NCI-H2171 (cell line): ENCODE measurements at places on chromosomes 6 and 20.

DNA sequence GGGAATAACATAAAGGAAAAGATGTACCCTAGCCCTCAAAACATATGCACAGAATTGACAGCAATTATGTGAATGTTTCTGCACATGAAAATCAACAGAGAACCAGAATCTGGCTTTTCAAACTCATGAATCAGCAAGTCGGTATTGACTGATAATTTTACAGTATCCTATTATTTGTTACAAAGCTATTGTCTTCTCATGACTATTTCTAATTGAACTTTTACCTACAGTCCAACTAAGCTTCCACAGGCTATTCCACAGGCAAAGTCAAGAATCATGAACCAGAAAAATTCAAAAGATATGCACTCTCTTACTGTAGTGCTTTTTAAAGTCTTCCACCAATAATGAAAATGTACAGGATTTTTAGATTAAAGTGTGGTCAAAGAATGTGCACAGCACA is 49.1 kb upstream of the DST start:
- DNase-seq = no peak

DNA sequence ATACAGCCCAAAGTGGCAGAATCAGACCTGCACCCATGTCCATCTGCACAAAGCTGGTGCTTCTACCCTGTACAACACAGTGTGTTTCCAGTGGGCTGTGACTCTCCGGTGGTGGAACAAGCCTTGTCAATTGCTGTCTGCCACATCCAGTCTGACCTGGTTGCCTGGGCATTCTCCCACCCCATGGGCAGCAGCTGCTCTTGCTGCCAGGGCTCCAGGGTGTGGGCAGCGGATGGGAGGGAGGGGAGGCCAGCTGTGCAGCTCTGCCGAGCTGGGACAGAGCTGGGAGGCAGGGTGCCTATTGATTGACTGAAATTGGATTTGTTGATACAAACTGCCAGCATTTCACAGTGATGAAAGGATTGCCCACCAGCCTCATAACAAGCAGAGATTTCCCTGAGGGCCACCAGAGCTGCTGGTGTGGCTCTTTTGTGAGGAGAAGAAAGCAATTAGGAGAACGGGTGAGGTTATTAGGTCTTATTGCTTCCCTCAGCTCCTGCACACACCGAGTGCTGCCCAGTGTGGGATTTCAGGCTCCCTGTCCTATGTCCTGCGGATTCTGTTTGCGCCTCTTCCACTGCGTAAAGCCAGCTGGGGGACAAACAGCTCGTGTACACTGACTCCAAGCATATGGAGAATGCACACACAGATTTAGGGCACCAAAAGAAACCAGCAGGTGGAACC is 150.8 kb downstream of the NRN1 start:
- no peak for DNase-seq

- no peak for DNase-seq
Observed at GRCh38 chr6:20722455-20722854, 188.2 kb downstream of the CDKAL1 start.

DNA sequence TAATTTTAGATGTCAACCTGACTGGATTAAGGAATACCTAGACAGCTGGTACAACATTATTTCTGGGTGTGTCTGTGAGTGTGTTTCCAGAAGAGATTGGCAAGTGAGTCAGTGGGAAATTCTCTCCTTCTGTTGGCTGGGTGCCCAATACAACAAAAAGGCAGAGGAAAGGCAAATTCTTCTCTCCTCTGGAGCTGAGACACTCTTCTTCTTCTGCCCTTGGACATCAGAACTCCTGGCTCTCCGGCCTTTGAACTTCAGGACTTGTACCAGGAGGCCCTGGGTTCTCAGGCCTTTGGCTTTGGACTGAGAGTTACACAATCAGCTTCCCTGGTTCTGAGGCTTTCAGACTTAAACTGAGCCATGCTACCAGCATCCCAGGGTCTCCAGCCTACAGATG is 7.8 kb upstream of the BTN3A1 start:
- DNase-seq = peak; percentile 58

GRCh38 chr6:23589811-23590210 is 536.2 kb upstream of the NRSN1 start:
- no peak for DNase-seq

- no peak for DNase-seq
Observed at GRCh38 chr6:69285054-69285453, 511.8 kb downstream of the LMBRD1 start.

DNA sequence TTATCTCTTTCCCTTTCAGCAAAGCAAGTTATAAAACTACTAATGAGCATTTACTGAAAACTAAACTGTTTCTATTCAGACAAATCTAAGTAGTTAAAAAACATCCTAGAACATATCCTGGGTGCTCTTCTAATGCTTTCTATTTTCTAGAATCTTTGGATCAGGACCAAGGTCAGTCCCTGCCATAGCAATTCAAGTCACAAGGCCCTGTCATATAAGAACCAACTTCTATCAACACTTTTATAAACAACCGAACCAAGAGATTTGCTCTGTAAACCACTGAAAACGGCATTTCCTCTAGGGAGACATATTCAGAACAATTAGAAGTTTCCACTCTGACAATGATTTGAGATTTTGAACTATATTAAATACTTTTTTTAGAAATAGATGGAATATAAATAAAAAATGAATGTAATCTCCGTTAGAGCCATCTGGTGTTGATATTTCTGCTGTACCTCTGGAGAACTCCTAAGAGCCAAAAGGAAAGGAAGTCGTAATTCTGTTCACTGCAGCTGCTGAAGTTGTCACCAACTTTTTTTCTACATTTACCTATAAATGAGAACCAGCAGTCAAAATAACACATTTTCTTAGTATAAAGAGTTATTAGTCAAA is 51.4 kb upstream of the LGSN start:
- DNase-seq = no peak

DNA sequence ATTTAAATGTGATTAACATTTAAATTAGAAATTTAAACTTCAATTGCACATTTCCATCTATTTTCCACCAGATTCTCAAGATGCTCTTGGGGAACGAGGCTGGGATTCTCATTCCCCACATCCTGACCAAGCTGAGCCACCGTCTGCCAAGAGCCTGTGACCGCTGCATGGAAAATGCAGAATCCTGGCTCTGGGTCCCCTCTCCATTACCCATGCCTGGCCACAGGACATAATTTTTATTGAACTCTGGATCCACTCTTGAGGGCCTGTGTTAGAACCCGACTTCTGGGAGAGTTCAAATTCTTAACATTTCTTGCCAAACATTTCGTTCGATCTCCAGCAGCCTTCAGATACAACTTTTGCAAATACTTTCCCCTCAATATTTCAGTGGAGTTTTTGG is 201.6 kb upstream of the SNX9 start:
- no peak for DNase-seq

DNA sequence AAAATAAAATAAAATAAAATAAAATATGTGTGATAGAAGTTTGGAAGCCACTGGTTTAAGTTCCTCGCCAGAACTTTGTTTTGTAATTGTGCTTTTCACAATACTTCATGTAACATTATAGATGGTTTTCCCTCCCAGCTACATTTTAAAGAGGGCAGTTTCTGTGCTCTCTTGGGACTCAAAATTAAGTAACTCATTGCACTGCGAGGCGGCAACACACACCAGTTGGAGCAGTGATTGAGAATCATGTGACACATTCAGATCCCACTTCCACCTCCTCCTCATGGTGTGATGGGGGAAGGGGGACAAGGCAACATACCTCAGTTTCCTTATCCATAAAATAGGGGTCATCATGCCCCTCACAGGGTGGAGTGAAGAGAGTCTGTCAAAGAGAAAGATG is 7.5 kb downstream of the C2 start:
- no peak for DNase-seq

DNA sequence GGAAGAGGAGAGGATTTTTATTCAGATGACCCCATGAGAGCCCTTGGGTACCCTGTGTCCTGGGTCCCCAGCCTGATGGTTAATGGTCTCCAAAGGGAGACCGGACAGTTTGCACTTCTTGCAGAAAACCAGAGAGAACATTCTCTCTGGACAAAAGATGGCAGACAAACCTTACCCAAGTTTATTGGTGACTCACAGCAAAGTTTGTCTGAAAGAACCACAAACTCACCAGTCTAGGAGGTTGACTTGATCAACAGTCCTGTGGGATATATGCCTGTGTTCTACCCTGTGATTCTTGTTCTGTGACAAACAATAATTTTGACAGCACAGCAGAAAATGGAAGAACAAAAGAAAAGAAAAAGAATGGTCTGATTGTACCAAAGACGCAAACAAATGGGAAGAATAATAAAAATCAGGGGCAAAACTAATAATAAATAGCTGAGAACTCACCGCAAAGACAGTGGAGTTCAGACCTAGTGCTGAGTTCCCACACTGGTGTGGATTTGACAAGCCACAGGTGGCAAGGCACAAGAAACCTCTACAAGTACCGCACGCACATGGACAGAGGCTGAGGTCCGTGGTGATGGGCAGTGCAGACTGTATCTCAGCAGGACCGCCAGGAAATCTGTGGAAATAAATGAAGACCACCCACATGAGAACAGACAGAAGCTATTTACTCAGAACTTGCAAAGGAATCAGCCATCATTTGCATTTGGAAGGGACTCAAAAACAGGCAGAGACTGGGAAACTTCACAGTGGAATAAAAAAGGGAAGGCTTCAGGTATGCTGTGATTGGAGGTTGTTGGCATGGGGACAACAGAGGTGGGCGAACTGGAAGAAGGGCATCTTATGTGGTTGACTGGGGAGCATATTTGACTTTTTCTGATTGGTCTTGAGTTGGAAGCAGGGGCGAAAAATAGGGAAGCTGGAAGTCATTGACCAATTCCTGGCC is 246.3 kb upstream of the RNF24 start:
- no peak for DNase-seq

DNA sequence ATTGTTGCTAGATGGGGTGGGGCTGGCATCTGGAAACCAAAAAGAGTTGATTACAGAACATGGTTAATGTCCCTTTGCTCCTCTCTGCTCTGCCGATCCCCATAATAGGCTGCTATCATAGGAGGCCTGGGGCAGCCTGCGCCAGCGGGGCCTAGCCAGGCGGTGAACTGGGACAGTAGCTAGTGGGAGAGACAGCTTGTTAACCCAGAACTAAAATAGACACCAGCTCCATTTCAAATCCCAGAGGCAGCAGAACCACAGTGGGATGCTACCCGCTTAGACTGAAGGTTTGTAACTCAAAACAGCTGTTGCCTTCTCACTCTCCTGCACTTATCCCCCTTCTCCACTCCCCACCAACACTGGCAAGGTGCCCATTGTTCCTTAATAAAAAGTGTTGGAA is 98.5 kb downstream of the SSR1 start:
- no peak for DNase-seq

GRCh38 chr20:24684956-24685691 is 215.7 kb downstream of the SYNDIG1 start:
- DNase-seq = no peak

- DNase-seq = no peak
Observed at GRCh38 chr6:36343109-36343680, 6.5 kb upstream of the BNIP5 start.

DNA sequence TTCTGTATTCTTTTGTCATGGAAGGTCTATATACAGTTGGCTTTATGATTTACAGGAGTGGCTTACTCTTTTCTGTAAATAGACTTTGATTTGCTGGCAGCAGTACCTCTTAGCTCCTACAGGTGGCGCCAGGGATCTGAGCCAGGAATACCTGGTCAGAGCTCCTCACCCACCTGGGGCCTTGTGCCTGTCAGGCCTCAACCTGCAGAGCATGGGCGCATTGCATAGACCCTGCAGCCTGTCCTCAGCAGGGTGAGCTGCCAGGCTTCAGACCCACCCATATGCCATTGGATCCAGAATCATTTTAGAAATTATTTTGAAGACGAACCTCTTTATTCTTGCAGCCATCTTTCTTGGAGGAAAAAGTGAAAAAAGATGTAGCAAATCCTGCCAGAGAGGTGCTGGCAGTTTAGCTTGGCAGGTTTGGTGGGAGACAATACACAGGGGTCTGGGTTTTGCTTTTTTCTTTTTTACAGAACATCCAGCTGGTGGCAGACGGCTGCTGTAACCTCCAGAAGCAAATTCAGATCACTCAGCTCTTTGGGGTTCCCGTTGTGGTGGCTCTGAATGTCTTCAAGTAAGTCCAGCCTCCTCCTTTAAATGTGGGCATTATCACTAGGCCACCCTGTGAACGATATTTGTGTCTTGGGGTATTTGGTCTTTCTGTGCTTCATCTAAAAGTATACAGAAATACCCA is 149.1 kb downstream of the MTHFD1L start:
- peak; percentile 13 for DNase-seq

- DNase-seq = no peak
Observed at GRCh38 chr20:1035466-1035865, 33.4 kb upstream of the RSPO4 start.

DNA sequence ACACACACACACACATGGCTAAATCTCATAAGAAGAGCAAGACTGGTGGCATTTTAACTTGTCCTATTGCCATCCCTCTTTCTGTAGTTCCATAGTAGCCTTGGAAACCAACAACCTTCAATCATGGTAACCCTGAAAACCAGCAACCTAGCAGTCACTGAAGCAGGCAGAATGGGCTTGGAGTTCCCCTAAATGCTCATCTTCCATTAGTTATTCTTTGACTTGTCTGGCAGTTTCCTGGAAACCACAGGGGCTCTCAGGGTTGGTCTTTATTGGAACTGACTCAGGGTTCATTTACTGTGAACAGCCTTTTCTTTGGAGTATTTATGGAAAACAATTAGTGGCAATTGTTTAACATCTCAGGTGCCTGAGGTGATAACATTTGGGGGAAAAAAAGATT is 19.4 kb upstream of the BRPF3 start:
- DNase-seq = no peak

- no peak for DNase-seq
Observed at GRCh38 chr6:43929511-43929910, 159.5 kb downstream of the VEGFA start.

DNA sequence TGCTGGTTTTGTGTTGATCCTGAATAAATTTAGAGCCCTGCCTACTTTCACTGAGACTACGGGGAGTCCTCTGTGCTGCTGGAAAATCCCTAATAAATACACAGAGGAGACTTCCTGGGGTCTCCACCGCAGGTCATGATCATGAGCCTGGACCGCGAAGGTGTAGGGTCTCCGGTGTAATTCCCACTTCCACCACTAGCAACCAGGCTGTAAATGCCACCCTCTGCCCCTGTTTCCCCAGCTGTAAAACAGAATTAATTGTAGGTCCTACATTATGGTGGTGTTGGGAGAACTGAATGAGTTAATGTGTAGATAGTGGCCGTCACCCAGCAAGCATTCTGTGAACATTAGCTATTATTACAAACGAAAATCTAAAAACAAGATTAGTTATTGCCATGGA is 191.6 kb upstream of the THBS2 start:
- DNase-seq = no peak

DNA sequence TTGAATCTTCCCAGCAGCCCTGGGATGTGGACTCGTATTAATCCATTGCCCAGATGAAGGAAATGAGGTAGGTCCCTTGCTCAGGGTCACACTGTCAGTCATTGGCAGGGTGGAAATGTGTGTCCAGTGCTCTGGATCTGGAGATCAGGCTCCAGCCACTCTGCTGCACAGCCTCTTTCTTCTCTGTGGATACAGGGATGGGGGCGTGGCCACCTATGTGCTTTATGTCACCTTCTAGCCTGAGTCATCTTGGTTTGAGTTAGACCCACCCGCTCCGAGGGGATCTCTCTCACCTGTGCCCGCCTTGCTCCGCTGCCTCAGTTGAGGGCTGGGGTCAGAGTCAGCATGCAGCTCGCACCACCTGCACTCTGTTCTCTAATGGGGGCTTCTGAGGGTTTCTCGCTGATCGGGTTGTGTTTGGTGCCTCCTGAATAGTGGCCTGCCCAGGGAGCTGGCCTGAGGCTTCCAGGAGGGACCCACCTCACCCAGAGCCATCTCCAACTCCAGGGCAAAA is 80.0 kb downstream of the TCP11 start:
- DNase-seq = no peak

GRCh38 chr6:50264995-50265571 is 215.4 kb upstream of the DEFB112 start:
- DNase-seq = no peak
